ENCODE measurements at places on chromosomes 5 and 9.

GRCh38 chr5:111997711-111998110 lies 240.7 kb upstream of the NREP start:
- no peak for DNase-seq

GRCh38 chr9:116420993-116421538 lies 266.0 kb upstream of the TRIM32 start:
- no peak for DNase-seq

GRCh38 chr9:97046228-97046627 lies 7.3 kb upstream of the CTSV start:
- DNase-seq = no peak

- DNase-seq = no peak
These were observed 83.5 kb upstream of the RUSC2 start for GRCh38 chr9:35406183-35406959.

DNA sequence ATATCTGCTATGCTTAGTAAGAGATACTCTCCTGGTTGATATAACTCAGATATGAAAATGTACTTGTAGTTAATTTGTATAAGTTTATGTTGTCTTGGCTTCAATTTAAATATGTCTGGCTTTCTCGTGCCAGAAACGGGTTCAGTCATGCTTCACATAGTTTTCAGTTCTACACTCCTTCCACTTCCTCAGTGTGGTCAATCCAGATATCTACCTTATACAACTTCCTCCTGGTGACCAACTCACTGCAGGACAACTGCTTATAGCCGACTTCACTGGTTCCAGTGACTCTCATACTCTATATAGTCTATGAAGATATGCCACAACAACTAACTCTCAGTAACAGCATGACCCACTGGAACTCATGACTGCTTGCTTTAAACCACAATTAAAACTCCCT lies 690.4 kb downstream of the SLCO4C1 start:
- no peak for DNase-seq

- no peak for DNase-seq
These were observed 17.2 kb upstream of the SPOCK1 start for GRCh38 chr5:137516251-137516797.

DNA sequence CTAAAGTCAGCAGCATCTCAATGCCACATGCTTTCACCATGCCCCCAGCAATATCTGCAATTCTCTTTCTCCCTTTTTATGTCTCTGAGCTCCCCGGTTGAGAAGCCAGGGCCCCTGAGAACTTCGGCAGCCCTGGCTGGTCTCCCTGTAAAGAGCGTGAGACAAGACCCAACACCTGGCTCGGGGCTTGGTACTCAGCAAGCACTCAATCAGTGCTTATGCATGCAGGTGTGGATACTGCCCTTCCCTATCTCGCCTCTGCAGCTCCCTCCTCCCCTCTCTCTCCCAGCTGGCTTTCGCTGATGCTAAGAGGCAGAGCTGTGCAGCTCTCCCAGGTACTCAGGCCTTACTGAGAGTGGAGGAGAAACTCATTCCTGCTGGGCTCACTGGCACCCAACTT lies 41.7 kb upstream of the AKNA start:
- no peak for DNase-seq

DNA sequence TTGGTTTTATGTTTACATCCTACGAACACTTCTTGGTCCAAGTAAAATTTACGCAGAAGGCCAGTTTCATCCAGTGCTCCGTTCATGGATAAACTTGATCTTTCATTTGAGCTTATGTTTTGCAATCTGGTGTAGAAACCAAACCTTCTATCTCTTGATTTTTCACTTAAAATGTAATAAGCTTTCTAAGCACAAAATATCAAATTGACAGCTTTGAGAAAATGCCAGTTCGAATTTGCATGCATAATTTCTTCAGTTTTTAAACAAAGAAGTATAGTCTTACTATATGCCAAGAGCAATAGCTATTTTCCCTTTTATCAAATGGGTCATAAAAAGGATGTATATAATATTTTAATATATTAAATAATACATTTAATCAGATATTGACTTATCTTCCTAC lies 17.8 kb downstream of the DNAH5 start:
- no peak for DNase-seq

DNA sequence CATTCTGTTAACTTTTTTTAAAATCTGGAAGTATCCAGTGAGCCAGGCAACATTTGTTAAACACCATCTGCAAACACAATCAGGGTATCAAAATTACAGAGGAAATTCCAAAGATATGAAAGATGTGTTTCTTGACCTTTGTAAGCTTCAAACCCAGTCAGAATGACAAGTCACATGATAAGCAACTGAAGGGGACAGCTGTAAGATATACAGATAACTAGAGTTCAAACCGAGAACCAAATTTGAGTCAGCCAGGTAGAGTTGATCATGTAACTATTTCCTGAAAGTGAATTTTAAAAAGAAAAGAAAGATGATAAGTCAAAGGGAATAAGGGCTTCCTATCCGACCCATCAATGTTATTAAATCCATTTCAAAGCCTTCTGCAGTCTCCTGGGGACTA lies 196.2 kb downstream of the DEPDC1B start:
- DNase-seq = no peak

- DNase-seq = no peak
These were observed 9.1 kb downstream of the PRDM6 start for GRCh38 chr5:123097871-123098735.

GRCh38 chr5:165420493-165420892 lies 1915.1 kb downstream of the MAT2B start:
- no peak for DNase-seq

GRCh38 chr5:86118542-86118941 lies 499.2 kb upstream of the COX7C start:
- DNase-seq = no peak

DNA sequence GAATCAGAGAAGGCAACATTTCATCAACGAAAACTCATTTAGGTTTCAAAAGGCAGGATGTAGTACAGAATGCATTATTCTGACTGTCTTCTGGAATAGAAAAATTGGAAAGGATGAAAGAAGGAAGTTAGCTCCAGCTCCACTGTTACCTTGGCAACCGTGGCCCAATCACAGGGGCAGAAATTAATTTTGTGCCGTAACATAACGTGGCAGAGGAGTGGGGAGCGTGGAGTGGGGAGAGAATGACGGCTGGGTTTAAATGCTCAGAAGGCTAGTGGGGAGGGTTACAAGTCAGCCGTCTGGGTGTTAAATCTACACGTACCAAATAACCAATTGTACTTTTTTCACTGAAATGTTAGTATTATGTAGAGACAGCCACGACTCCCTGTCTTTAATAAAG lies 32.3 kb upstream of the EQTN start:
- no peak for DNase-seq

- no peak for DNase-seq
These were observed 56.0 kb upstream of the ASTN2 start for GRCh38 chr9:117470902-117471301.

DNA sequence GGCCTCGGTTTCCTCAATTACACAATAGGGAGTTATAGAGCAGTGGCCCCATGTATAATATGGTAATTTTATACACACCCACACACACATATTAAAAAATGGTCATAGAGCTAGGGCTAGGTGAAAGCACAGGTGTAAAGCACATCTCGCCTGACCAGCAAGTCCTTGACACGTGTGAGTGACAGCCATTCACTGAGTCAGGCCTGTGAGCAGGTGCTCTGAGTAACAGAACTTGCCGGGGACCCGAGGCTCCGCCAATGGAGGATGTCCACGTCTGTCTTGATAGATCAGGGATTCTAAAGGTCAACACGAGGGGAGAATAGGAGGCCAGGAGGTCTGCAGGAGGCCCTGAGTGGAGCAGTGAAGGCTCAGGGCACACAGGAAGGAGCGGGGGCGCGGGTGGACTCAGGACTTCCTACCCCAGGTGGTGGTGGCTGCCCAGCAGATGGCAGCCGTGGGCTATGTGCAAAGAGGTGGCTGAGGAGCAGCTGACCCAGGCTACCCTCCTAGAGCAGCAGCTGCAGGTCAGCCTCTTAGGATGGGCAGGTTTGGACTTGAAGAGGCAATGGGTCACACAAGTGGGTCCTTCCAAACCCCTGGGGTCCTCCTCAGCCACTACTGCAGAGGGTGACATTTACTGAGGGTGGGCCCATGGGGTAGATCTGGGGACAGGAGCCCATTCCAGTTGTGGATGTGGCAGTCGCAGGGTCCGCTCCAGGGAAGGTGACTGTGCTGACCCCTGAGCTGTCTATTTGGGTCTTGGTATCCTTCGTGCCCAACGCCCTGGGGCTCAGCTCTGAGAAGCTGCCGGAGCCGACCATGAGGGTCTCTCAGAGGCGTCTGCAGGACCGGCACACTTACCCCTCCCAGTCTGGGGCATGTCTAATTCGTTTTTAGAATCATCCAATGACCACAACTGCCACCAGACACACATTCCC lies 45.9 kb downstream of the PRRT1B start:
- DNase-seq = peak; percentile 83
